NCI-H345 (cell line): ENCODE measurements at places on chromosomes 1 and 21.
A peak's percentile ranks its signal among the peaks of the same experiment; 100 is the strongest.

- no peak for DNase-seq
Observed at GRCh38 chr21:42836767-42837301, 42.5 kb downstream of the WDR4 start.

GRCh38 chr1:153509729-153510354 is 25.9 kb downstream of the S100A6 start:
- peak; percentile 78 for DNase-seq

DNA sequence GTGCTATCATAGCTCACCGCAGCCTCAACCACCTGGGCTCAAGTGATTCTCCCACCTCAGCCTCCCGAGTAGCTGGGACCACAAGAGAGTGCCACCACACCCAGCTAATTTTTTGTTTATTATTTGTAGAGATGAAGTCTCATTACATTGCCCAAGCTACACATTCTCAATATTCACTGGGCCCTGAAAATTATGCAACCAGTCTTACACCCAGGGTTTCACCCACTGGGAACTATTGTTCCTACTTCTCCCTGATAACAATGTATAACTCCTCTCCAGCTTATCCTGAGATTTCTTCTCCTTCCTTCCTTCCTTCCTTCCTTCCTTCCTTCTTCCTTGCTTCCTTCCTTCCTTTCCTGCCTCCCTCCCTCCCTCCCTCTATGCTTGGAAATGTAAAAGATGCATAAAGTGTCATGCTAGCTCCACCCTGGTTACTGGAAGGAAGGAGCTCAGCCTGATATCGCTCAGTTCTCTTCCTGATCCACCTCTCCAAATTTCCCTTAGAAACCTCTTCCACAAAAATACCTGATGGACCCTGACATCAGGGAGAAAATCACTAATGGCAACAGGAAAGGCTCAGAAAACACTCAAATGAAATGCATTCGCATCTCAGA is 11.2 kb upstream of the VSIG8 start:
- DNase-seq = no peak

GRCh38 chr1:2411801-2412394 is 466 bp downstream of the PEX10 start:
- peak; percentile 37 for DNase-seq

DNA sequence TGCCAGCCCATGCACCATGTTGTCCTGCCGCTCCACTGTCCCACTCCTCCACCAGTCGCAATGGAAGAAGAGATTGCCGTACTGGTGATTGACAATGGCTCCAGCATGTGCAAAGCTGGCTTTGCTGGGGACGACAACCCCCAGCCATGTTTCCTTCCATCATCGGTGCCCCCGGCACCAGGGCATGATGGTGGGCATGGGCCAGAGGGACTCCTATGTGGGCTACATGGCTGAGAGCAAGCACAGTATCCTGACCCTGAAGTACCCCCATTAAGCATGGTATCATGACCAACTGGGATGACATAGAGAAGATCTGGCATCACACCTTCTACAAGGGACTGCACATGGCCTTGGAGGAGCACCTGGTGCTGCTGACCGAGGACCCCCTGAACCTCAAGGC is 1.9 kb upstream of the AMY2B start:
- no peak for DNase-seq

GRCh38 chr1:77557053-77557452 is 125.4 kb downstream of the ZZZ3 start:
- DNase-seq = no peak

DNA sequence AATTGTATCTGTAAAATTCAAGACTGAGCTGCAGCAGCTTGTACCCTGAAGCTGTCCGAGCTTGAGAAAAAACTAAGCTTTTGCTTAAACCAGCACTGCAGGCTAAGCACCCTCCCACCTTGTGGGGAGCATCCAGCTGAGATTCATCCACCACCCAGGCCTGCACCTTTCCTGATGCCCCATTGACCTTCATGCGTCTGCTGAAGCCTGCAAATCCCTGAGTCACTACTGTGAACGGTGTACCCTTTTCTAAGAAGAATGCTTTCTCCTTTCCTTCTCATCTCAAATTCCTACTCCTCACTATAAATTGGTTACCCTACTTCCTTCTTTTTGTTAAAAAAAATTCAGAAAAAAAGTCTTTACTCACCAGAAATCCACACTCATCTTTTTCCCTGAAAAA is 90.9 kb upstream of the RGS18 start:
- DNase-seq = no peak

DNA sequence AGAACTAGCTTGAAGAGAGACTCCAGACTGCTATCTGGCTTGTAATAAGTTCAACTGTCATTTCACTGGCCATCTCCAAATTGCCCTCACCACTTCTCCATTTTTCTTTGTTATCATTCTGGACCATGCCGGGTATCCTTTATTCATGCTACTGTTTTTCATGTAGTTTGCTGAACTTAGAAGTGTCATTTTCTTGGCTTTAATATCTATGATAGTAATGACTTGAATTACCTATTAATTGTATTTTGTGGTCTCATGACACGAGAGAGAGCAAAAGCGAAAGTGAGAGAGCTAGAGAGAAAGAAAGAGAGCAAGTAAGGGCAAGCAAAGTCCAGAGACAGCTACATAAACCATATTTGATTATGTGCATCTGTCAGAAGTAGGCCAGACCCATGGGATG is 184.9 kb upstream of the ATP1B1 start:
- no peak for DNase-seq

- no peak for DNase-seq
Observed at GRCh38 chr1:228996281-228996680, 261.0 kb downstream of the RHOU start.

GRCh38 chr1:7539769-7540175 is 231.3 kb upstream of the VAMP3 start:
- peak; percentile 55 for DNase-seq

GRCh38 chr1:202244841-202245261 is 51.3 kb downstream of the LGR6 start:
- no peak for DNase-seq
